ENCODE measurements at places on chromosomes 12 and 14.

DNA sequence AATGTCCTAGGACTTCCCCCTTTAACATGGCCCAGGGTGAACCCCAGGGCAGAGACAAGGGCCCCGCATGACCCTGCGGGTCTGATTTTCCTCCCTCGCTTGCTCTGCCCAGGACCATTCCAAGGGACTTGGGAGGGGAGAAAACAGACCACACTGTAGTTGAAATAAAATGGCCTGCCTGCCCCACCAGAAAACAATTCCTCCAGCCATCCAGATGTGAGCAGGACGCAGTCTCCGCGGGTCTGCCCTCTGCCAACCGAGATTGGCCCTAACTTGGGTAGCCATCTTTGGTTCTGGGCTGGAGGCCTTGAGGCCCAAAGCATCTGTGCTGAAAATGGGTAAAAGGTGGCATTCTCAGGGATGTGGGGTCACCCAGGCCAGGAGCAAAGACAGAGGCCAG lies 75.5 kb downstream of the RFLNA start:
- DNase-seq: no peak

DNA sequence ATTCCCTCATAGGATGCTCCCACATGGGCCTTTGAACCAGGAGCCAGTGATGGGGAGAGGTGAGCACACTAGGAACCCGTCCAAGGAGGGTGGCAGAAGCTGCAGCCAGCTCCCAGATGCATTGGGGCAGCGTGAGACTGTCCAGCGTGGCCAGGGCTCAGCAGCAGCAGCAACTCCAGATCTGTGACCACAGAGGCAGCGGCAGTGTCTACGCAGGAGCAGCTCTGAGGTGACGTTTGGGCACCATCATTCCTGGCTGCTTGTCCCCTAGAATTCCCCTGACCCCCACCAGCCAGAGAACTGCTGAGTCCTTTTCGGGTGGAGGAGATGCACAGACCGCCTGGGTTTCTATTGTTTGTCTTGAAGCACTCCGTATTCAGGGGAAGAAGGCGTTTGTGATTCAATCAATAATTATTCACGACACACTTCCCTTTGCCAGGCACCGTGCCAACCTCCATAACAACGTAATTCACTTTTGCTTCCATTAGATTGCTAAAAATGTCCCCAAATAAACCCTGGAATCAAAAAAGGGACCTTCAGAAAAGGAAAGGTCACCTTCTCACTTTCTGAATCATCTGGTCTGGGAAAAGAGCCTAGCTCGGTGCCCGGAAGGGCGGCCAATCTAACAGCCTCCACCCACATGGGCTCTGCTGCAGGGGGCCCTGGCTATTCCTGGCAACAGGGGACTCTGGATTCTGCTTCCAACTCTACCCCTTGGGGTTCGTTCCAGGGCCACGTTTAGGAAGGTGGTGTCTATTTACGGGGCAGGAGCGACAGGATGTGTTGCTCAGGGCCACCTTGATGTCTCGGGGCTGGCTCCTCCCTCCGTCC lies 11.4 kb upstream of the BDKRB2 start:
- DNase-seq: no peak

DNA sequence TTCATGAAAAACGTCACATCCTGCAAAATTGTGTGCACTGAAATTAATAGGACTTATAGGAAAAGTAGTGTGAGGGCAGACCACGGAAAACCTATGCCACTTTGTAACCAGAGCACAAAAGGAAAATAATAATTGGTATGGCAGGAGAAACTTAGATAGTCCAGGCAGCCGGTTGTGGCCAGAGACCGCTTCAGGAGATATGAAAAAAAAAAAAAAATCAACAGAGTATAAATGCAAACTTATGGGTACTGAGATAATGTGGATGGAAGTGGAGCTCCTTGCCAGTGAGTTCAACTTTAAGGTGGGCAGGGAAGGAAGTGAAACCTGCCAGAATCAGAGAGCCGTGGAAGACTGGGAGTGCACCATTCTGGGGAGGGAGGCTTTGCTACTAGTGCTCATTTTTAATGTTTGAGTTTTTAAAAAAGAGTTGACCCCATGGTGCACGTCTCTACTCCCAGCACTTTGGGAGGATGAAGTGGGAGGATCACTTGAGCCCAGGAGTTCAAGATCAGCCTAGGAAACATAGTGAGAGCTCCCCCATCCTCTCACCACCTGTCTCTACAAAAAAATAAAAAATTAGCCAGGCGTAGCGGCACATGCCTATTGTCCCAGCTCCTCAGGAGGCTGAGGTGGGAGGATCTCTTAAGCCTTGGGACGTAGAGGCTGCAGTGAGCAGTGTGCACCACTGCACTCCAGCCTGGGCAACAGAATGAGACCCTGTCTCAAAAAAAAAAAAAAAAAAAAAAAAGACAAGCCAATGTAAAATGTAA lies 34.3 kb upstream of the METAP2 start:
- DNase-seq: no peak

DNA sequence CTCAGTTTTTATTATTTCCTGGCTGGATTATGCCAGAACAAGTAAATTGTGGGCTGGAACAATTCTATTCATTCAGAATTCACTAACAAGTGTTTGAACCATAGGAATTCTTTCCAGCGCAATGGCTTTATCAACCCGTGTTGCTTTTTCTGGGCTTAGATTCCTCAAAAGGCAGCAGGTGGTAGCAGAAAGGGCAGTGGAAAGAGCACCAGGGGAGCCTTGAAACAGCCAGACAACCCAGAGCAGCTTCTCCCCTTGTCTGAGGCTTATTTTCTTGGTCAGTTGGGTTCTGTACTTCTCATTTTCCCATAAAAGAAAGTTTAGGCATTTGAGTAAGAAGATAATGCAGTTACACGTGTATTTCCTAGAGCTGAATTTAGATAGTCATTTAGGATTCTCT lies 130.7 kb downstream of the OTOGL start:
- DNase-seq: no peak

DNA sequence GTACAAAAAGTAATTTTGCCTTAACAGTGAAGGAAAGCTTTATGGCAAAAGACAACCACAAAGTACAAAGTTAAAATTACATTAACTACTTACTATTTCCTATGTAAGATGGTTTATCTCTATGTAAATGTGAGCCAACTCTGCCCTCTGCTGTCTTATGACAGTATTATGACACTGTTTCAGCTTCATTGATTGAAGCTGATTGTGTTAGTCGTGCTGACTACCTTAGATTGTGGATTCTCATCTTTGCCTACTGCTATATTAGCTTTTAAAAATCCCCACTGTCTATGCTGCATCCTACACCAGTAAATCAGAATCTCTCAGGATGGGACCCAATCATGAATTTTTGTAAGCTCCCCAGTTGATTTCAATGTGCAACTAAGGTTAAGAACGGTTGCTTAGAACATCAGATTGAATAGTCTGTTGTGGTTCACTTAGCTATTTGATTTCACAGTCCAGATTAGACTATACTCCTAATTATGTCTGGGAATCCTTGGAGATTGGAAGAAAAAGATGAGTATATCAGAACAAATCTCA lies 12.2 kb upstream of the SPTB start:
- no peak for DNase-seq

DNA sequence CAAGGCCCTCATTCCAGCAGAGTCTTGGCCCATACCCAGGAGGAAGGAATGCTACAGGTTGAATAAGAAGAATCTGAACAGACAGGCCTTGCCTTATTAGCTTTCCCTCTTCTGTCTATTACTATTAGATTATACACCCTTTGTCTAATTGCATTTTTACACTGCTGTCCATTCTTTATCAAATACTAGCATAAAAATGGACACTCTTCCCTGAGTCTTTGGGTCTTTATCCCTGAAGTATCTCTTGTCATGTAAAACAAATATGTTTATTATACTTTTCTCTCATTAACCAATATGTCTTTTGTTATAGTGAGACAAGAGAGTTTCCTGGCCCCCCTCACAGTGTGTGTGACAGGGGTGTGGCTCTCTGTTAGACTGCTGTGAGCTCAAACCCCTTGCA lies 897.4 kb upstream of the SEL1L start:
- no peak for DNase-seq

DNA sequence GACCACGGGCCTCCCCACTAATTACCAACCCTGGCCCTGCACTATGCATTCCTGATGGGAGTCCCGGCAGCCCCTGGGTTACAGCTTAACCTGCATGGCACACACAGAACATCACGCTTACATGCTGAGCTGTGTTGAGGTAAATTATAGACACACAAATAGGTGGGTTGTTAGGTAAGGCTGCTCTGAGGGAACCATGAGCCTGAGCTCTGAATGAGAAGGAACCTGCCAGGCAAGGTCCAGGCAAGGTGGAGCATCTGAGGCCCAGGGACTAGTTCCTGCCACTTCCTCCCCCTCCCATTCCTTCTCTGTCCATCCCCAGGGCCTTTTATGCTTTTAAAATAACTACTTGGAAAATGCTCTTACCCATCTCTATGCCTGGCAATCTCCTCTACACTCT lies 82.7 kb upstream of the ESRRB start:
- DNase-seq: no peak

DNA sequence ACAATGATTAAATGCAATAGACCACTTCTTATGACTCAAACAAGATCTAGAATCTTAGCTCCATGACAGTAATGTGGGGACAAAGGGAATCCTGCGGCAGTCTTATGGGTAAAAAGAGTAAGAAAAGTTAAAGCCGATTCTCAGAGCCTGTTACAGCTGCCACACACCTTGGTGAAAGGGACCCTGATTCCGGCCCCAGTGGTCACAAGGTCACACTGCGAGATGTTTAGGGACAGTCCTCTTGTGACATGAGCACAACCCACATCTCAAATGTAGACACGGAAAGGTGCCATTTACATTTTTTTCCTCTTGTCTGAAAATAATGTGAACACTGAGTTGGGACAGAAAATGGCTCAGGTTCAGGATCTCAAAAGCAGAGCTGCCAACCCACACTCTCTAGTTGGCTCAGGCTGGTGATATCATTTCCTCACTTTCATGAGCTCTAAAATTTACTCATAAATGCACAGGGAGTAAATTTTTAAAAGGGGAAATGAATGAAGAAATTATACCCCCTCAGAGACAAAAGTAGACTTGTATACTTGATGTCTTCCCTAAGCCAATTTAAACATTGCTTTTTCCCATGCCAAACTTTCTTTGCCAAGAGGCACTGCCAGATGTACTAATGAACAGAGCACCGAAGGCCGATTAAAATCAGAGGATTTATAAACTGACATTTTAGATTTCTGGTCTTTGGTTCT lies 113.1 kb upstream of the OVCH1 start:
- no peak for DNase-seq

DNA sequence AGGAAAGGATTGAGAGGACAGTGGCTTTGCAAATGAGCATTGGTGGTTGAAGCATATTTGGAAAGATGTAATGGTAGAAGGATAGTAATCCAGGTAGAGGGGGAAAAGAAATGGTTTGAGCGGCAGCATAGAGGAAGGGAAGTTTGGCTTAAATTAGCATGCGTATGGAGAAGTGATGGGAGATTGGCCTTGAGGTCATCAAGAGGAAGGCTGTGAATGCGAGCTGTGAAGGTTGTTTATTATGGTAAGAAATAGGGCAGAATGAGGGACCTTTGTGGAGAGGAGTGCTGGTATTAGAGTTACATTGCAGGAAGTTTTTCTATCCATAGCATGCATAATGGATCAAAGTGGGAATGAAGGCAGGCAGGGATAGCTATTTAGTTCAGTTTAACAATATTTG lies 162.1 kb downstream of the TMTC2 start:
- DNase-seq: no peak

DNA sequence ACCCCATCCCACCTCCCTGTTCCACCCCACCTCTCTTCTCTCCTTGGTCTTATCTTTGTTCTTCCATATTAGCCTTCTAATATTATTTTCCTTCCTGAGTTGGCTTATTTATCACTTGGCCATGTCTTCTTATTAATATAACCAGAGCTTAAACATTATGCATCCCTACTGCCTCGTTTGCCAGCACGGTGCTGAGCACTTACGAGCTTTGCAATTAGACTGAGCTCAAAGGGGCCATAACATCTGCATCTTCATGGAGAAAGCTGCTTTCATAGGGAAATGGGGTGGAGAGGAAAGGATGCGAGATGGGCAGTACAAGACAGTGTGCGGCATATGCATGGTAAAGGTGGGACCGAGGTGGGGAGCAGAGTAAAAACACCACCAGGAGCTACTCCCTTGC lies 342.8 kb downstream of the FUT8 start:
- DNase-seq: no peak

DNA sequence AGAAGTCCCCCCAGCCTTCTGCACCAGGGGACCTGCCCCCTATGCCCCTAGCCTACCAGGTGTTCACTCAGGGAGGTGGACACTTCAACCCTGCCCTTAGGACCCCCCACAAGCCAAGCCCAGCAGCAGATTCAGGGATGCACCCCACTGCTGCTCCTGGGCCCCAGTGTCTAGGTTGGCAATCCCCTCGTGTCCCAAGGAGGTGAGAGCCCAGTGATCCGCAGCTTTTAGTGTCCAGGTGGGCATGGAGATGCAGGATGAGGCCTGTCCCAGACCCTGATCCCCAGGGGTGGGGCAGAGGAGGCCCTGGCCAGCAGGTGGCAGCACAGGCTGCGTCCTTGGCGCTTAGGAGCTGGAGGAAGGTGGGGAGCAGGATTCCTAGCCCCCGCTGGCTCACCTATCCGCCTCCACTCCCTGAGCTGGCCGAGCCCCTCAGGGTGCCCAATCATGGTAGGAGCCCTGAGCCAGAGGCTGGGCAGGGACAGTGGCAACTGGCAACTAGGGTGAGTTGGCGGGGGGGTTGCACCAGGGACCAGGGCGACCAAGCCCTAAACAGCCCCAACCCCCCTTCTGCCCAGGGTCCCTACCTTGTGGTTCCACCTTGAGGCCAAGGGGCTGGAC lies 4.1 kb downstream of the CKB start:
- peak; percentile 41 for DNase-seq

GRCh38 chr12:113030875-113031525 lies 25.5 kb upstream of the DTX1 start:
- no peak for DNase-seq

GRCh38 chr12:123242116-123242904 lies 9.1 kb downstream of the MTRFR start:
- DNase-seq: no peak

DNA sequence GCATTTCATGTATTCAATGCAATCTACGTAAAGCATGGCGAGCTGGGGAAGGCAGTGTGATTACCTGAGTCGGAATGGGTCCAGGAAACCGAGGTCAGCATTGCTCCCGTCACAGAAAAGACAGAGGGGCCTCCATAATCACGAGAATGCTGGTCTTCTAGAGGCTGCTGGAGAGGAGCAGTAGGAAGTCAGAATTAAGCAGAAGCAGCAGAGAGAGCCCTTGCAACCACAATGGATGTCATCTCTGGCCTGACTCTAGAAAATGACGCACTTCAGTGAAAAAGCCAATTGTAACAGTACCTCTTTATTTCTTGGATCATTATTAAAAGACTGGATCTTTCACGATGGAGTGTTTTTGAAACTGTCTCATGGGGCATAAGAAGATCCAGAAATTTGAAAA lies 69.5 kb upstream of the FOXN3 start:
- no peak for DNase-seq

GRCh38 chr14:72217135-72217534 lies 284.9 kb downstream of the RGS6 start:
- DNase-seq: no peak

DNA sequence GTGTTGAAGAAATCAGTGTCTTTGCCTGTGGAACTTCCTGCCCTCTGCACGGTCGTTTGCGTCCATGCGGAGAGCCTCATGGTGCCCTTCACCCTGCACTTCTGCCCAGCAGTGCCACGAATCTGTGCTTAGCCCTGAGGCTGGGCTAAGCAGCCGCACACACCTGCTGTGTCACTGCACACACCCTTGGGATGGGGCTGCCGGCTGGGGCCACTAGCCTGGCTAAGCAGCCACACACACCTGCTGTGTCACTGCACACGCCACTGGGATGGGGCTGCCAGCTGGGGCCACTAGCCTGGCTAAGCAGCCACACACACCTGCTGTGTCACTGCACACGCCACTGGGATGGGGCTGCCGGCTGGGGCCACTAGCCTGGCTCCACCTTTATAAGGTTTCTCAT lies 188.5 kb downstream of the KIF26A start:
- no peak for DNase-seq

All from activated naive CD4-positive, alpha-beta T cell (primary cell).